Natural killer cell treated with Interleukin-12 subunit alpha and Interleukin-12 subunit beta and Interleukin-15 and Interleukin-18, amount 100 ng/mL, for 72 hours (primary cell): ENCODE measurements at places on chromosomes 16 and 17. TPM values are rescaled to one million over a fixed set of nuclear protein-coding genes. Genes with fewer than 3 reads are reported as not detected.
A peak's percentile ranks its signal among the peaks of the same experiment; 100 is the strongest.

Gene HIGD1B
- total RNA-seq: not detected

Gene KRT222
- not detected for total RNA-seq

Gene TMIGD1
- total RNA-seq: not detected

Gene CD300A
- 17.6 TPM for total RNA-seq

GRCh38 chr16:5326395-5326794 lies 228.8 kb upstream of the EEF2KMT start:
- no peak overlapping the region for H3K27ac ChIP-seq
- peaks cover 15% of the 10 kb centered on the region for H3K27me3 ChIP-seq
- no peaks in the 10 kb centered on the region for H3K36me3 ChIP-seq
- no peak overlapping the region for H3K4me3 ChIP-seq
- no peaks in the 10 kb centered on the region for H3K4me1 ChIP-seq

Gene TBC1D3G
- not detected for total RNA-seq

GRCh38 chr17:11082559-11082958 lies 158.5 kb upstream of the SHISA6 start:
- H3K4me3 ChIP-seq: no peak overlapping the region
- DNase-seq: no peak
- H3K27me3 ChIP-seq: peaks cover 4% of the 10 kb centered on the region
- no peaks in the 10 kb centered on the region for H3K36me3 ChIP-seq
- no peak overlapping the region for H3K27ac ChIP-seq

- no peak overlapping the region for H3K4me3 ChIP-seq
- H3K27ac ChIP-seq: no peak overlapping the region
- no peaks in the 10 kb centered on the region for H3K27me3 ChIP-seq
- DNase-seq: no peak
- H3K36me3 ChIP-seq: no peaks in the 10 kb centered on the region
Measured at GRCh38 chr17:9140550-9141424, 119.5 kb downstream of the NTN1 start.

Gene NGFR
- 0.26 TPM for total RNA-seq

GRCh38 chr16:69073181-69073702 lies 32.2 kb upstream of the HAS3 start:
- peaks cover 2% of the 10 kb centered on the region for H3K4me1 ChIP-seq
- no peak overlapping the region for H3K4me3 ChIP-seq
- no peak for DNase-seq
- H3K27ac ChIP-seq: no peak overlapping the region
- H3K27me3 ChIP-seq: no peaks in the 10 kb centered on the region
- no peaks in the 10 kb centered on the region for H3K36me3 ChIP-seq

- H3K27ac ChIP-seq: no peak overlapping the region
- peaks cover 11% of the 10 kb centered on the region for H3K27me3 ChIP-seq
Measured at GRCh38 chr17:79841369-79842135, 2.3 kb upstream of the CBX4 start.

GRCh38 chr16:73046849-73047214 lies 1.1 kb downstream of the ZFHX3 start:
- no peak for DNase-seq
- H3K27me3 ChIP-seq: peaks cover 21% of the 10 kb centered on the region
- peaks cover 11% of the 10 kb centered on the region for H3K4me1 ChIP-seq
- H3K4me3 ChIP-seq: no peak overlapping the region
- H3K27ac ChIP-seq: no peak overlapping the region
- no peaks in the 10 kb centered on the region for H3K36me3 ChIP-seq

DNA sequence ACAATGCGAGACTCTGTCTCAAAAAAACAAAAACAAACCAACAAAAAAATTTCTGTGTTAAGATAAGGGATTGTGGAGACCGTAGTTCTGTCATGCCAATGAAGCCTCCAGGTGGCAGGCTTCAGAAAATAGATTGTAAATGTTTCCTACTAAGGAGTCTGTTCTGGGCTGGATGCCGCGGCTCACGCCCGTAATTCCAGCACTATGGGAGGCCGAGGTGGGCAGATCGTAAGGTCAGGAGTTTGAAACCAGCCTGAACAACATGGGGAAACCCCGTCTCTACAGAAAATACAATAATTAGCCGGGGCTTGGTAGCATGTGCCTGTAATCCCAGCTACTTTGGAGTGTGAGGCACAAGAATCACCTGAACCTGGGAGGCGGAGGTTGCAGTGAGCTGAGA lies 4.4 kb upstream of the SNX29 start:
- peaks cover 13% of the 10 kb centered on the region for H3K4me1 ChIP-seq
- no peak for DNase-seq
- H3K27ac ChIP-seq: no peak overlapping the region
- no peak overlapping the region for H3K4me3 ChIP-seq
- no peaks in the 10 kb centered on the region for H3K27me3 ChIP-seq

DNA sequence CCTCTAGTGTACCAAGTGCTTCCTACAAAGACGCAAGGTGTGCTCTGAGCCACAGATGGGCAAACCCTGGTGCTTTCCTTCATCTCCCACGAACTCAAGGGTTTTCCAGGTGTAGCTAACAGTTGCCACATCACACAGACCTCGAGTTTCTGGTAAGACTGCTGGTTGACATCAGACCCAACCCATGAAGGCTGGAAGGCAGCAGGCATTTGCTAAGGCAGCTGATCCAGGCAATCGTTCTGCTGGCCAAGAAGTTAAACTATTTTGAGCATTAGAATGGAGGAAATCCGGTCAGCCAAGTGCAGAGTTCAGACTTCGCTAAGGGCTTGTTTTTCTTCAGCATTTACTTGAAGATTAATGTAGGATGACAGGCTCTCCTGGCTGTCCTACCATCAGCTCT lies 11.5 kb downstream of the HAS3 start:
- no peaks in the 10 kb centered on the region for H3K36me3 ChIP-seq
- no peak for DNase-seq
- H3K27me3 ChIP-seq: no peaks in the 10 kb centered on the region
- no peak overlapping the region for H3K4me3 ChIP-seq

DNA sequence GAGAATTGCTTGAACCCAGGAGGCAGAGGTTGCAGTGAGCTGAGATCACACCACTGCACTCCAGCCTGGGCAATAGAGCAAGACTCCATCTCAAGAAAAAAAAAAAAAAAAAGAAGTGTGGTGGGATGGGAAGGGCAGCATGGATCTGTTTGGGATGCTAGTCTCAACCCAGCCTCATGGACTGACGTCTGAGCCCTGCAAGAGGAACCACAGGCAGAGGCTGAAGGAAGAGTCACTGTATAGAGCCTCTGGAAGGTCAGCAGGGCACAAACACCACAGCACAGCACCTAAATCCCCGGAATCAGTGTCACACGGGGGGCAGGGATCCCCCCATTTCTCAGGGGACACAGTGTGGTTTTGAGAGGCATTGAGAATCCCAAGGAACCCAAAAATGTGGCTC lies 10.9 kb upstream of the CXCL16 start:
- no peaks in the 10 kb centered on the region for H3K36me3 ChIP-seq
- no peak for DNase-seq
- peaks cover 16% of the 10 kb centered on the region for H3K4me1 ChIP-seq
- peaks cover 26% of the 10 kb centered on the region for H3K27me3 ChIP-seq

GRCh38 chr17:6627019-6627418 lies 13.5 kb downstream of the KIAA0753 start:
- DNase-seq: no peak
- no peak overlapping the region for H3K4me3 ChIP-seq
- H3K36me3 ChIP-seq: peaks cover 18% of the 10 kb centered on the region
- no peaks in the 10 kb centered on the region for H3K27me3 ChIP-seq
- H3K4me1 ChIP-seq: peaks cover 6% of the 10 kb centered on the region

GRCh38 chr16:1119766-1120576 lies 23.9 kb upstream of the C1QTNF8 start:
- DNase-seq: no peak
- no peaks in the 10 kb centered on the region for H3K4me1 ChIP-seq
- H3K27me3 ChIP-seq: no peaks in the 10 kb centered on the region
- no peaks in the 10 kb centered on the region for H3K36me3 ChIP-seq
- H3K27ac ChIP-seq: no peak overlapping the region

DNA sequence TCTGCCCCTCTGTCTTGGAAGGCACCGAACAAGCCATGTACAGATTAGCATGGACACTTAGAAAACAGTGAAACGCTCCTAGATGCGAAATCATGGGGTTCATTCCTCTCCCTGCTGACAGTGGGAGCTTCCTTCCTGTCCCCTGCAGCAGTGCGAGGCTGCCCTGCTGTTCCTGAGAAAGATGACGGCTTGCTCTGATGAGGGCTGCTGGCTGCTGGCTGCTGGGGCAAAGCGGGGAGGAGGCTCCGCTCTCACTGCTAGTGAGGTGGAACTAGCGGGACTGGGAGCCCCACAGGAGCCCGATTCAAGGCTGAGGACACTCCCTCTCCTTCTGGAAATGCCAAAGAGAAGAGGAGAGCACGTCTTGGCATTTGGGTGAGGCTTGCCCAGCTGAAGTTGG lies 25.9 kb upstream of the CACNG4 start:
- H3K4me1 ChIP-seq: no peaks in the 10 kb centered on the region
- H3K4me3 ChIP-seq: no peak overlapping the region
- H3K27ac ChIP-seq: no peak overlapping the region
- no peak for DNase-seq
- H3K27me3 ChIP-seq: peaks cover 47% of the 10 kb centered on the region
- no peaks in the 10 kb centered on the region for H3K36me3 ChIP-seq

Gene BFAR
- 94.4 TPM for total RNA-seq

- no peak for DNase-seq
- H3K27me3 ChIP-seq: no peaks in the 10 kb centered on the region
- peaks cover 39% of the 10 kb centered on the region for H3K36me3 ChIP-seq
- H3K27ac ChIP-seq: no peak overlapping the region
Measured at GRCh38 chr17:63798572-63799106, 24.7 kb downstream of the DDX42 start.

GRCh38 chr17:42673885-42674754 lies 2.7 kb downstream of the PLEKHH3 start:
- peak overlapping the region; percentile 39 for H3K4me3 ChIP-seq
- H3K27me3 ChIP-seq: peaks cover 23% of the 10 kb centered on the region
- no peak overlapping the region for H3K27ac ChIP-seq
- no peak for DNase-seq
- no peaks in the 10 kb centered on the region for H3K36me3 ChIP-seq

Gene PRPSAP2
- 112 TPM for total RNA-seq
